ENCODE measurements at places on chromosomes 4 and X.

DNA sequence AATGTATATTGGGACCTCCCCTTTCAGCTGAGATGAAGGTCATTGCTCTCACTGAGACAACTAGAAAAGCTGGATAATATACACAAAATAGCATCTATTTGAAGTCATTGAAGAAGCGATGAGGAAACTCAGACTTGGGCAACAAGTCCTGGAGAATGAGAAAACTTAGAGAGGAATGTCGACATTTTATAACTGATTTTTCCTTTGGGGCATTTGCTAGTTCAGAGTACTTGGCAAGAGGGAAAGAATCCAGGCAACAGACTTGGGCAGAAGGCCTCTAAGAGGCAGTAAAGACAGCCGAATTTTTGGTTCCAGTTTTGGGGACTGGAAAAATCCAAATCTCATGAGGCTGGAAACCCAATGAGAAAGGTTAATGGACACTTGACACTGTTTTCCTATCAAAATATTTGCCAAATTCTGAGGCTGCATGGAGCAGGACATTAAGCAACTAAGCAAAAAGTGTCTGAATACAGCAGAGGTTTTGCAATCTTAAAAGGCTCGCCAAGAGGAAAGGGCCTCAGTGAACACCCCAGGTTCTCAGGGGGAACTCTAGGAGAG is 21.0 kb upstream of the ANXA5 start:
- DNase-seq, result no peak

DNA sequence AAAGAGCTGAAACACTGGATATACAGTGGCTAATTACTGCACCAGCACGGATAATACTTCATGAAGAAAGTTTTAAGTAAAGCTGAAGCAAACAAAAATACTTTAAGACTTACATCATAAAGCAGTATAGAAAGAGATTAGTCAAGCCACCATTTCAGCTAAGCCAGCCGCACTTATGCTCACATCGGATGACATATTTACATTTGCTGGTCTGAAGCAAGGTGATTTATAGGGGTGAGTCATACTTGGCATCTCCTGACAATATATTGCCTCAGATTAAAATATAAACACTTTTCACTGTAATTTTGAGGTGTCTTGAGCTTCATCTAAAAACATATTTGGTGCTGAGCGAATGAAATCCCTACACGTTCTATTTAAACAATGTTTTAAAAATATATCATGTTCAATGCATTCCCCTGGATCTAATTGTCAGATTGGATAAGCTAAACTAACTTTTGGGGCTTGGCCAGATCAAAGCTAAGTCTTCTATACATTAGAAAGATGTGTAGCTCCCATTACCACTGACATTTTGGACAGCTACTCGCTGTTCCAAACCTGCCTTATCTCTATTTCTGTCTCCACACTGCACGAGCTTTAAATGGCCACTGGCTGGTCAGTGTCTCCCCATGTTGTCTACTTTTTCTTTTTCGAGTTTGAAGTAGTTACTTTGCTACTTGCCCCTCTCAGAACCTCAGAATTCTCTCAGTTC is 103.2 kb downstream of the VCX2 start:
- DNase-seq, result peak; percentile 21

DNA sequence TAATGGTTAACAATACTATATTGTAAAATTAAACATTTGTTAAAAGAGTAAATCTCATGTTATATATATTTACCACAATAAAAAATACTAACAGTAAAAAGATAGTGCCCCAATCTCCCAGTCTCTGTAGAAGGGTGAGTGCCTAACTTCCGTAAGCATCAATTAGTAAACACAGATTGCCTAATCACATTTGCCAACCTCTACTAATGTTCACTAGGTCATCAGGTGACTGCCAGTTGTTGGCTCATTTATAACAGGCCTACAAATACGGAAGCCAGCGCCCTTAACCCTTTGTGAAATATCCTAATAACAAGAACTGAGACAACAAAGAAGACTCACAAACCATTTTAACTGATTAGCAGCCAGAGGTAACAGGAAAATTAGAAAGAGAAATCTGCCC is 345.1 kb downstream of the INPP4B start:
- peak; percentile 15 for DNase-seq

- DNase-seq, result no peak
Measured at GRCh38 chr4:150518559-150518958, 63.4 kb upstream of the MAB21L2 start.

- DNase-seq, result no peak
Measured at GRCh38 chr4:79078339-79078738, 139.1 kb upstream of the PAQR3 start.

- DNase-seq, result no peak
Measured at GRCh38 chrX:97070346-97070745, 186.6 kb downstream of the RPA4 start.

GRCh38 chr4:24533364-24533763 is 51.0 kb downstream of the DHX15 start:
- no peak for DNase-seq

DNA sequence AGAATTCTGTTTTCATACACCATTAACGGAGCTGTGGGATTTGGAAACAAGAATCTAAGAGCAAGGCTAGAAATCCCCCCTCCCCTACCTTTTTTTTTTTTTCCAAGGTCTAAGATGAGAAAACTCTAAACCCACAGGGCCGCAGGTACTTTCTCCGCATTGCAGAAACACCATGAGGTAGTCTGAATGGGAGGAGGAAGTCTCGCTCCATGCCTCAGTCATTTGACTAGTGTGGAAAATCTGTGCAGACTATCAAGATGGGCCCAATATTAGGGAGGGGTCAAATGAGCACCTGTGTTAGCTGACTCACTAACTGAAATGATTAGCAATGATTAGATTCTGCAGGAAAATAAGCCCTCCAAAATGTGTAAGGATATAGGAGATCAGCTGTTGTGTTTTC is 40.9 kb upstream of the MAP3K15 start:
- DNase-seq, result no peak

- no peak for DNase-seq
Measured at GRCh38 chr4:27084685-27085361, 224.2 kb downstream of the STIM2 start.

DNA sequence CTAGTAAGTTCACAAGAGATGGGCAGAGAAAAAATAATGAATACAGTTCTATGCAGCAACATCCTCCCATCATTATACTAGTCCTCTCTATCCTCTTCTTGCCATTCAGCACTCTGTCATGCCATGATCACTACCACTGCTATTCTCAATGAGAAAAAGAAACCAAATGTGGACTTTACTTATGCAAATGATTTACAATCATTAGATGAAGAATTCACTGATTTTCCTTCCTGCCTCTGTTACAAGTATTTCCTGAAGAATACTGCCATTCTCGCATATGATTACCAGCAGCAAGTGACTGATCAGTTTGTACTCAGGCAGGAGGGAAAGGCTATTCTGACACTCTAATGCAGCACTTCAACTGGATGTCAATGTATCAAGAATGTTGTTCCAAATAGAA is 50.3 kb downstream of the WDFY3 start:
- no peak for DNase-seq

GRCh38 chr4:81912376-81913030 is 440.8 kb upstream of the RASGEF1B start:
- no peak for DNase-seq

- no peak for DNase-seq
Measured at GRCh38 chr4:96713271-96713850, 873.5 kb downstream of the PDHA2 start.

- DNase-seq, result no peak
Measured at GRCh38 chrX:17735406-17735805, 1.9 kb upstream of the SCML1 start.

- DNase-seq, result peak; percentile 24
Measured at GRCh38 chr4:65665771-65666523, 4.3 kb downstream of the EPHA5 start.

DNA sequence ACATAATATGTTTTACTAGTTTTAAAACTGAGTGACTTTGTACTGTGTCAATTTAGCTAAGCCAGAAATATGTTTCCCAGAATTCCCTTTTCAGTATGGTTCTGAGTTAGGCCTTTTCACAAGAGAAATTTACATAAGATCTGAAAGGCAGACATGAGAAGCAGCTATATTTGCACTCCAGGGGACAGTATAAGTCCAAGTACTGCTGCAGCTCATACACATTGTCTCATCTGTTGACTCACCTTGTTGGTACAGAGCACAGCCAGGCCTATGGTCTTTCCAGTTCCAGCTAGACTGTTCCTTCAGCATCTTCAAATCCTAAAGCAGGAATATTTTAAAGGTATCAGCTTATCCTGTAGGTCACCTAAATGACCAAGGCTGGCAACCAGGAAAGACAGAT is 53.5 kb downstream of the BMP3 start:
- DNase-seq, result no peak

GRCh38 chrX:10571260-10571659 is 49.1 kb downstream of the MID1 start:
- DNase-seq, result no peak

DNA sequence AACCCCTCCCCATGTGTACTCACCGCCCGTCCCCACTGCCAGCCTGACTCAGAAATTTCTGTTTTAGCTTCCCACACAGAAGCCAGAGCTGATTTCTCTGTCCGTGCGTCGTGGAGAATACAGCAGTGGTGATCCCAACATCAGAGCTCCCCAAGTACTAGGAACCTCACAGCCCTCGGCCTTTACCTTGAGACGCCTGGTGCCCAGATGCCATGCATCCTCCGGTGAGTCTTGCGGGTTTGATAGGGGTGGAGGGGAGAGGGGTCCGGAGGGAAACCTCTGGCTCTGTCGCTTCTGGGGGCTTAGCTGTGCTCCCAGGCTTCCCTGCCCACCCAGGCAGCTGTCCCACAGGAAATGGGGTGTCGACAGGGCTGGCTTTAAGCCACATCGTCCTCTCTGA is 2.1 kb downstream of the LOC101059915 start:
- DNase-seq, result no peak
